Activated CD4-positive, alpha-beta T cell treated with anti-CD3 and anti-CD28 coated beads, Interleukin-2, amount 50 U/mL, for 24 hours (primary cell): ENCODE measurements at places on chromosomes 12 and 14.

DNA sequence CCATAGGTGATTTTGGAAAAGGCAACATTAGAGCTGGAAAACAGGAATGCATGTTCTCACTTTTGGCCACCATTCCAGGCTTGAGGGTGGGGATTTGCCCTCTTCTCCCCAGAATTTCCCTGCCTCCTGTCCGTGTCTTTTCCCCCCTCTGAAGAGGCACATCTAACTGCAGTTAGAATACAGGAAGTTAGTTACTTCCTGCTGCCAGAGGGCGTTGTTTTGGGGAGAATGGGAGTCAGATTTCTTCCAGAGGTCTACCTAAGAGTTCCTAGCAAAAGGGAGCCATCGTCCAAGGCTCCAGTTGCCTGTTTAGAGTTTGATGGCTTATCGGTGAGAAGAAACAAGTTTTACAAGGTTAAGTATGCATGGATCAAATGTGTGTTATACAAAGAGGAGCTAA lies 112.8 kb upstream of the IGF1 start:
- DNase-seq = no peak

- DNase-seq = no peak
These were observed 126.1 kb downstream of the SLC38A6 start for GRCh38 chr14:61106959-61107641.

DNA sequence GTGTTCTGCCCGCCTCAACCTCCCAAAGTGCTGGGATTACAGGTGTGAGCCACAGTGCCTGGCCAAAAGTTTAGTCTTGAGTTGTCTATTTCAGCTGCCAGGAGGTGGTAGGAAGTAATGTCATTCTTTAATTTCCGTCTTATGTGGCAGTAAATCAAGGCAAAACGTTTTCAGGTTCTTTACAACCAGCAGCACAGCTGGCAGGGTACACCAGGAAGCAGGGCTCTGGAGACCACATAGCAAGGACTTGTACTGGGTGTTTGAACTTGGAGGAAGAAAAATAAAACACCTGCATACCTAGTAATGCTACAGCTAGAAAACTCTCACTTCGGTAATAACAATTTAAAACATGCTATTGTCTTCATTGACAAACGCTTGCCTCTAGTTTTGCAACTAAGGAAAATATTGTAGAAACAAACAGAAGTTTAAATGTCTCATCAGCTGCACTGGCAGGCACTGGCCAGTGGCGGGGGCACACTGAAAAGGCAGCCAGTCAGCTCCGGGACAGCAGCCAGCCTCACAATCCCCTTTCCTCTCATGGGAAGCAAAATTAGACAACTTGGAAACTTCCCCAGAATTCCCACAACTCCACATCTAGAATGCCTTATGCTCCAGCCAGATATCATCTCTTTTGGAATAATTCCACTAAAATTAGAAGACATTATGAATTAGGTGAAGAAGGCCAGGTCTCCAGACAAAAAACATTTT lies 72.2 kb downstream of the CLIP1 start:
- no peak for DNase-seq

DNA sequence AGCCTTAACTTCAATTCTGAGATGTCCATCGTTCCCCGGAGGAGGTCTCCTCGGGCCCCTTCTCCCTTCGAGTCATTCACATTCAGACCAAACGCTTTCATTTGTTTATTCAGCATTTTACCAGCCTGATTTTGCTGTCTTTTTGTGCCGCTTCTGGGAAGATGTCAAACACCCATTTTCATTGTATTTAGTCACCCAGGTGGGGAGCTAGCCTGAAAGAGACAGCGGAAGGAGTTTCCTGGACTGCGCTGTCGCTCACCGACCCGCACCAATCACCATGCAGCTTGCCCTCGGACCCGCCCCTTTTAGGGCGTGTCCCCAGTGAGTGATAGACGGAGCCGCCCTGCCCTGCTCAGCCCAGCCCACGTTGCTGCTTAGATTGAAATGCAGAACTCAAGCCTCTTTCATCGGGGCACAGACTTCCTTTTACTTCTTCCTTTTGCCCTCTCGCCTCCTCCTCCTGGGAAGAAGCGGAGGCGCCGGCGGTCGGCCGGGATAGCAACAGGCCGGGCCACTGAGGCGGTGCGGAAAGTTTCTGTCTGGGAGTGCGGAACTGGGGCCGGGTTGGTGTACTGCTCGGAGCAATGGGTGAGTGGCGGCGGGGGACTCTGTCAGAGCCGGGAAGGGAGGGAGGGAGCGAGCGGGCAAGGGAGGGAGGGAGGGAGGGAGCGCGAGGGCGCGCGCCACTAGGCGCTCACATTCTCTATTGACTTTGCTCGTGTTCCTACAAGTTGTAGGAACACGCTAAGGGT lies at the start of gene PAX9:
Gene PAX9, plus strand, starts transcription at position 355 of the 752 bp plus-strand sequence. Its CDS starts 230 bp downstream, at position 585.
- peak; percentile 10 for DNase-seq

DNA sequence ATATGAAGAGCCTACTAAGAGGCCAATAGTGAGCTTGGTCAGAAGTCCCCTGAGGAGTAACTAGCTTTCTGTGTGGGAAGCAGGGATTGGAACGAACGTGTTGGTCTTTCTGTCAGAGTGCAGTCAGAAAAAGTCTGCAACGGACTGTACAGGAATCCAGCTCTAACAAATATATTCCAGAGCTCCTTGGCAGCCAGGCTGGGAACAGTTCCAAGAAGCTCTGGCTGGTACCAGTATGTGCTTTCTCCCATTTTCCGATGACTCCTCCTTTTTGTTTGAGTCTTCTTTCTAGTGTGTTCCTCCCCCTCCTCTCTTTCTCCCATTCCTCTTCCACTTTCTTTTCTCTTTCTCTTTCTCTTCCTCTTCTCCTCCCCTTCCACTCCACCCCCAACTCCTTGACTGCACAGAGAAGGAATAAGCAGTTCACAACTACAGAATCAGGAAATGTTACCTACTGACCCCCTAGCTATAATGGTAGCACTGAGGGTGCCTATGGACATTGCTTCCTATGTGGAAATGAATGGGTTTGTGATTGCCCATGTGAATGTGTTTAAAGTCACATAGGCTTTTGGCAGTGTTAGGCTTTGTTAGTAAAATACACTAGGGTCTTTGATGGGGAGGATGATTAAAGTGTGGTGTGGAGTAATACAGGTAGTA lies 59.9 kb downstream of the TTLL5 start:
- DNase-seq = no peak
